WERI-Rb-1 (cell line): ENCODE measurements at places on chromosomes 3 and 15.

- no peak for DNase-seq
These were observed 25.3 kb downstream of the LRIG1 start for GRCh38 chr3:66475386-66476020.

DNA sequence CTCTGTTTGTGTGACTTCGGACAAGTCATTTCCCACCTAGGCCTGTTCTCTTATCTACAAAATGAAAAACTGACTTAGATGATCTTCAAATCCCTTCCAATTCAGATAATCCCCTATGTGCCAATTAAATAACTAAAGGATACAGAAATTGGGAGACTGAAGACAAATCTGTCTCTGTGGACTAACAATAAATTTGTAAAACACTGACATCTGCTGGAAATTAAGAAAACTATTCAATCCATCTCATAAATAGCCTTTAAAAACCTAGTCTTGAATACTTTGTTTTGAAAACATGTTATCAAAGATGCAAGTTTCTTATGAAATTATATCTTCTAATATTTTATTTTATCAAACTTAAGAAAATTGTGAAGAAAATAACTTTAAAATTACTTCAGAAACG lies 38.3 kb downstream of the MTHFS start:
- DNase-seq, result no peak

DNA sequence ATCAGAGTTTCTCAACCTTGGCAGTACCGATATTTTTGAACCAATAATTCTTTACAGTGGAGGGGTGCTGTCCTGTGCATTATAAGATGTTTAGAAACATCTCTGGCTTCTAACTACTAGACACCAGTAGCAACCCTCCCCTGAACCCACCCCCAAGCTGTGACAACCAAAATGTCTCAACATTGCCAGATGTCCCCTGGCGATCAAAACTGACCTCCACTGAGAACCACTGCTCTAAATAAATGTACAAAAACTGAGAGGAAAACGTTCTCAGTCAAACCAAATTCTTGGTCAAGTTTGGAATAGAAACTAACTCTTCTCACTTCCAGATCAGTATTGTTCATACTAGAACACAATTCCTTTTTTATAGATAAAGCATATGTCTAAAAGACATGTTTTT lies 58.5 kb downstream of the GPR160 start:
- DNase-seq, result no peak

DNA sequence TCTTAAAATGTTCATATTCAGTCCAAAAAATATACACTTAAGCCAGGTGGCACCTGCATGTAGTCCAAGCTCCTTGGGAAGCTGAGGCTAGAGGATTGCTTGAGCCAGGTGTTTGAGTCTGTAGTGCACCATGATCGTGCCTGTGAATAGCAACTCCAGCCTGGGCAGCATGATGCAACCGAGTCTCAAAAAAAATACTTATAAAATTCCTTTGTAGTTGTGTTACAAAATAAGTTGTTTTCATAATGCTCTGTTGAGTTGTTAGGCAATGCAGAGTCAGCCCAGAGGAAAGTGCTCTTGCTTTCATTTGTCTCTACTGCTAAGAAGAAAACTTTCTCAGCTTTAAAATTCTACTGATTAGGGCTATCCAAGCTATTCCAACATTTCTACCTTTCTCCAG lies 442.8 kb upstream of the ARRDC4 start:
- no peak for DNase-seq

DNA sequence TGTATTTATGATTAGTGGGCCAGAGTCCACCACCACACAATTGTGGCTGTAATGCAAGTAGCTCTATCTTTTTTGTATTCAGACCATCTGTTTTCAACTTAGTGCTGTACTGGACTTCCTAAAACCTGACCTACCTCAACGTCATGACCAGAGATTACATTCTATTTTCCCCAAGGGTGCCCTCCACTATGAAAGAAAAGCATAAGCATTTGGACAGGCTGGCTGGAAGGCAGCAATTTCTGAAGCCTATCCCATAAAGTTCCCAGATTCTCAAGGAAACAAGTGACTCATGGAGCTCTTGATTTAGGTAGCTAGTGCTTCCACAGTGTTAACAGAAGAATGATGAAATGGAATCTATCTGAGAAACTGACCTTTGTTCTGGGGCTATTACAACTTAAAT lies 75.8 kb downstream of the COL8A1 start:
- DNase-seq, result no peak

DNA sequence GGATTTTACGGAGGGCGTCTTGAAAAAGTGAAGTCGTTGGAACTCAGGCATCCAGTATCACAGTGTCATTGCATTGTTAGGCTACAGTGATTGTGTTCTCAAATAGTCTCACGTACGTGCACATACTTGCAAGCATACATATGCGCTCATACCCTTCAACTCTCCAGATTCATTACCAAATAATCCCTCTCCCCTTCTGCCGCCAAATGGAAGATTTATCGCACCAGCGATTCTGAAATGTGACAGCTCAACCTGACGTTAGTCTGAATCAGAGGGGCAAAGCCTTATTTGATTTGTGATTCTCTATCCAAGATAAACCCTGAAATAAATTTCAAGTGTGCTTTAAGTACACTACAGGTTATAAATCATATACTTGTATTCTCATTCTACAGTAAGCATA lies 119.4 kb downstream of the GADL1 start:
- peak; percentile 47 for DNase-seq

GRCh38 chr3:102510663-102511062 lies 75.8 kb downstream of the ZPLD1 start:
- no peak for DNase-seq

DNA sequence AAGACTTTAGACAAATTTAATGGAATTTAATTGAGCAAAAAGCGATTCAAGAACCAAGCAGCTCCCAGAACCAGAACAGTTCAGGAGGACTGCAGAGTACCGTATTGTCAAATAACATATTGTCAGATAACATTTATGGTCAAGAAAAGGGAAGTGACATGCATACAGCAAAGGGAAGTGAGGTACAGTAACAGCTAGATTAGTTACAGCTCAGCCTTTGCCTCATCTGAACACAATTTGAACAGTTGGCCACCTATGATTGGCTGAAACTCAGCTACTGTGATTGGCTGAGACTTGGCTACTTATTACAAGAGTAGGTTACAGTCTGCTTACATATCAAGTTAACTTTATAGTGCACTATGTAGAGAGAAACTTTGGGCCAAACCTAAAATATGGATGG lies 21.9 kb downstream of the ZFAND6 start:
- DNase-seq, result no peak

DNA sequence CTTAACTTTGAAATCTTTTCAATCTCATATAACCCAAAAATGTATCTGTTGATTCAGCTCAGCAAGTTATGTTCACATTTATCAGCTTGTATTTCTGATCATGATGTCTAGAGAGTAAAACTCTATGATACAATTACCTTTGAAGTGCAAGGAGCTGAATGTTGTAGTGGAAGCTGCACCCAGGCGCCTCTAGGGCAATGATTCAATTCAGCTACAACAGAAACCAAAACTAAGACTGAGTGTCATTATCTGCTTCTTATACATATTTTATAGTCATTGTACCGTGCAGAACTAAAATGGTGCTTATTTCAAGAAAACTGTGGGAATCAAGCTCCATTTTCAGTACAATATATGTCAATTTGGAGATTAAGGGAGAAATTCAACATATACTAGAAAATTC lies 1237.5 kb downstream of the ZPLD1 start:
- DNase-seq, result no peak

- no peak for DNase-seq
These were observed 21.7 kb upstream of the PPP4R2 start for GRCh38 chr3:72974956-72975355.

DNA sequence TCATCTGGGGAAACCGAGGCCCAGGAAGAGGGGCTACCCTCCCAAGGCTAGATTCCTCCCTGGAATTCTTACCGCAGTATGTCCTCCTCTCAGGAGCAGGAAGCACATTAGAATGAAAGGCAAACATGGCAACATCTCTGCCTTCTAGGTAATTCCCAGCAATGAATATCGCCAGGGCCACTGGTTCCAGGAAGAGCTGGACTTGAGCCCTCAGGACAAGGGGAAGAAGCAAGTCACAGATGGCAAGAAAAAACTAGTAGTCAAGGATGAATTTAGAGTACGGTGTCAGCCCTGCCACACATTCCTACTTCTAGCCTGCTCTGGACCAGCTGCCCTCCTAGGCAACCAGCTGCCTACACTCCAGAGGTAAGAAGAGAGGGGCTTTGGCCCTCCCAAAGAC lies 42.9 kb downstream of the MEGF11 start:
- DNase-seq, result no peak

GRCh38 chr15:90987561-90988141 lies 6.7 kb downstream of the PRC1 start:
- DNase-seq, result no peak

GRCh38 chr3:193940526-193940925 lies 195.4 kb upstream of the HES1 start:
- no peak for DNase-seq

- no peak for DNase-seq
These were observed 35.8 kb downstream of the IFT122 start for GRCh38 chr3:129475863-129476262.

DNA sequence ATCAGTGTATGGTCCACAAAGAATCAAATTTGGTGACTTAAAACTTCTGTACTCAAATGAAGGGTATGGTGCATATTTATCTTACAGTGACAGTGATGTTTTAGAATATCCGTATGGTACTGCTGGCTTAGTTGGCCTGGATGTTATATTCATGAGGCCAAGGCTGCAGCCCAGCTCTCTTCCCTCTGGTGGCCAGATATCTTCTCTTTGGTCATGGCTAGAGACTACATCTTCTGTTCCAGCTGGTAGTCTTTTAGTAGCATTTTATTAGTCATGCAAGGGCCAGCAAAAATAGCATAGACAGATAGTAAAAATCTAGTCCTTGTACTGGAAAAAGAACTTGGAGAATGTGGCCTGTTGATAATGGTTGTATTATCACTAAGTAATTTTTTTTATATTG lies 124.0 kb upstream of the ROPN1 start:
- DNase-seq, result no peak

GRCh38 chr3:141087076-141087777 lies 36.1 kb downstream of the SPSB4 start:
- no peak for DNase-seq

- DNase-seq, result no peak
These were observed 82.6 kb upstream of the CSPG5 start for GRCh38 chr3:47661121-47661752.
